Activated naive CD4-positive, alpha-beta T cell treated with Interleukin-2 at 50 U/mL for 16 hours (primary cell): ENCODE measurements at places on chromosomes 7 and 10.

GRCh38 chr7:105269397-105269796 is 119.3 kb downstream of the SRPK2 start:
- no peak for DNase-seq

GRCh38 chr10:15715619-15716227 is 4.0 kb downstream of the ITGA8 start:
- no peak for DNase-seq

DNA sequence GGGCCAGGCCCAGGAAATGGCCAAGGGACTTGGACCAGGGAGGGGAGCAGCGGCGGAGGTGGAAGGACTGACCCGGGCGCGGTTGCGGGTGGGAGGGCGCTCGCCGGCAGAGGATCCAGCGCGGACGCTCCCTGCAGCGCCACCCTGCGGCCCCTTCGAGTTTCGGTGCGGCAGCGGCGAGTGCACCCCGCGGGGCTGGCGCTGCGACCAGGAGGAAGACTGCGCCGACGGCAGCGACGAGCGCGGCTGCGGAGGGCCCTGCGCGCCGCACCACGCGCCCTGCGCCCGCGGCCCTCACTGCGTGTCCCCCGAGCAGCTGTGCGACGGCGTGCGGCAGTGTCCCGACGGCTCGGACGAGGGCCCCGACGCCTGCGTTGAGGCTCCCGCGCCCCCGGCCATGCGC is 16.8 kb upstream of the ZNF467 start:
- peak; percentile 15 for DNase-seq

- no peak for DNase-seq
Measured at GRCh38 chr10:78720091-78720490, 348.7 kb upstream of the ZMIZ1 start.

DNA sequence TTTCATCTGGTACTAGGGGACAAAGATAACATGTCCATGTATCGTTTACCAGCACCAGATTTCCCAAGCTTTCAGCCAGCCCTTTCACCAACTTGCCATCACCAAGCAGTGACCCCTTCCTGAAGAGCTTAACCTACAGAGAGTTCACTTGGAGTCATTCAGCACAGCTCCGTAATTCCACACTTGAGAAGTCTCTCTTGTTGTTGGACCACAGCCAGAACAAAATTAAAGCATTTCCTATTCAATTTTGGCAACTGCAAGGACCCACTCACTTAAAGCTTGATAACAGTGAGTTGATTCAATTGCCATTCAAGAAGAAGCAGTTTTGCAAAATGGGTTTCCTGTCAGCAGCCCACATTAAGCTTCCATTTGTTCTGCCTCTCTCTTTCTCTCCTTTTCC is 88.5 kb upstream of the LRRTM3 start:
- DNase-seq: no peak

DNA sequence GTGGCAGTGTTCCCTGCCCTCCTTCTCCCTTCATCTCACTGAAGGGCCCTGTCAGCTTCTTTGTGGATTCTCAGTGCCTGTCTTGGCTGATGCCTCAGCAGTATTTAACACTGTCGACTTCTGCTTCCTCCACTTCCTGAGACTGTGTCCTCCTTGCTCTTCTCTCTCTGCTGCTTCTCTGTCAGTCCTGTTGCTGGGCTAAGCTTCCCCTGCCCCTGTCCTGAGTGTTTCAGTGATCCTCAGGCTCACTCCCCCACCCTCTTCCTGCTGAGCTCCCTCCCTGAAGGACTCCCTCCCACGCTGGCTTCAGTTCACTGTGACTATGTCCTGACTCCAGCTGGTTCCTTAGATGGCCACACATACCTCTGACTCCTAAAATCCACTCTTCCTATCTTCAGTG is 64.9 kb downstream of the CREM start:
- DNase-seq: no peak

DNA sequence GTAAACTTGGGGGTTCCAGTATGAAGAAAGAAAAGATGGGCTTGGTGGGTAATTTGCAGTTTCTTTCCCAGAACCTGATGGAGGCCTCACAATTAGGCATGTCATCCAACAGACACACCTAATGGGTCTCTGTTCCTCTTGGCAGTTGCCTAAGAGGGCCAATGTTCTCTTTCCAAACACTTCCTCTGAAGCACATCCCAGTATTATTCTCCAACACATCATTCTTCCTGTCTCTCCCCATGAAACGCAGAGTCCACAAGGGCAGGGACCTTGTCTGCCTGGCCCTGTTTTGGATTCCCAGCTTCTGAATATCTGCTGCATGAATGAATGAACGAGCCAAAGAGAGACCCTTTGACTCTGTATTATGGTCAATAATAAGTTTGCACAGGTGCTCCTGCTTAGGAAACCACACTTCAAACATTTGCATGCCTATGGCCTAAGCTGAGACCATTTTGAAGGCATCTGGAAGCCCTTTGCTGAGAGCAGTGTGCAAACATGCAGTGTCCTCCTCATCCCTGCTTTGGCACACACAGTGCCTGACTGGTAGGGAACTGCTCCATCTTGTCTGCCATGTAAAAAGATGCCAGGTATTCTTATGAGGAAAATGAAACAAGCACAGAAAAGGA is 100.9 kb upstream of the CHST15 start:
- no peak for DNase-seq

DNA sequence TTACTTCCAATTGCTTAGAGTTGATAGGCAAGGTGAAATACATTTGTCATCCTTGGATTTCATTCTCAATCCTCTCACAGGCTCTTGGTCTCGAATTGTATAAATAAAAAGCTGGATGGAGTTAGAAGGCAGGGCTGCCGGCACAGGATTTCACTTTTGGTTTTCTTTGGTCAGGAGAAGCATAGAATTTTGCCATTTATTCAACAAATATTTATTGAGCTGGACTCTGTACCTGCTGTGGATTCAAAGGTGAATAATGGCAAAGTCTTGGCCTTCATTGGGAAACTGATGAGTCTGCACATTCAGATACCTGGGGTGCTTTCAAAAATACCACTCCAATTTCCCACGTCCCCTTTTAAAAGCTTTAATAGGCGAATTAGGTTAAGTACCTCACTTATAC is 49.7 kb downstream of the PDK4 start:
- DNase-seq: no peak

DNA sequence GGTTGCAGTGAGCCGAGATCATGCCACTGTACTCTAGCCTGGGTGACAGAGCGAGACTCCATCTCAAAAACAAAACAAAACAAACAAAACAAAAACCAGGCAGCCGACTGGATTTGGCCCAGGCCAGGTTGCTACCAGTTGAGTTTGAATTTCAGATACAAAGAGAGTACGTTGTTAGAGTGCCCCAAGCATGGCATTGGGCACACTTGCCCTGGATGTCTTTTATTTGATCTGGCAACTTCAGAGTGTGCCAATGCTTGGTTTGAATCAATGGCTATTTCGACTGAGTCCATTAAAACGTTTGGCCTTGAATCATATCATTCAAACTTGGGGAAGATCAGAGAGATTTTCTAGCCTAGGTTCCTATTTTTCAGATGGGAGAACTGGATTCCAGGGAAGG is 213.4 kb upstream of the SHH start:
- DNase-seq: no peak

DNA sequence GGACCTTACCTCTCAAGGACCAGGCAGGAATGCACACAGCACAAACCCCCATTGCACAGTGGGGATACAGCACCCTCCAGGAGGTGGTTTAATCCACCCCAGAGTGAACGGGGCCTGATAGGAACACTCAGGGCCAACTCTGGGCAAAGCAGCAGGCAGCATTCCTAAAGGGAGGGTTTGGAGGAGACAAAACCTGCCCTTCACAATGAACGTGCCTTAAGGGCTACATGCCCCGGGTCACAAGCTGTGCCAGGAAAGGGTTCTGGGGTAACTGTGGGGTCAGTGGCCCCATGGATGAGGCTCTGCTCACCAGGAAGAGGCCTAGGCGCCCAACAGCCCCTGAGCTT is 1.1 kb downstream of the GPRIN2 start:
- peak; percentile 1 for DNase-seq

GRCh38 chr7:94907811-94908322 is 473 bp downstream of the PPP1R9A start:
- no peak for DNase-seq

- no peak for DNase-seq
Measured at GRCh38 chr7:43636093-43636492, 53.2 kb downstream of the STK17A start.

DNA sequence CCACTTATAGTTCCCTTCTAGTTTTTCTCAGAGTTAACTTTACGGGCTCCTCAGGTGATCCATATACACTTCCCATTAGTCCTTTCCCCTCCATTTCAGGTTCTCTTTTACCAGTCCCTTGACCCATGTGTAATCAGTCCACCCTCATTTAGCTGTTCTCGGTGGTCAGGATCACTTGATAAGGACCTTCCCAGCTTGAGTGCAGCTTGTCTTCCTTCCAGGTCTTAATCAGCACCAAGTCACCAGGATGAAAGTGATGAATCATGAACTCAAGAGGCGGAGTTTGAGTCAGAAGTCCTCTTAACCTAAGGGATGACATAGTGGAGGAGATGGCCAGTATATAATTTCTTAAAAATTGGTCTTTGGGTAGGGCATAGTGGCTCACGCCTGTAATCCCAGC is 63.1 kb upstream of the CNTNAP2 start:
- no peak for DNase-seq

- DNase-seq: no peak
Measured at GRCh38 chr10:69901628-69902505, 100.2 kb downstream of the COL13A1 start.

GRCh38 chr7:151085691-151086620 is at the start of gene AGAP3:
TSS of gene AGAP3 (plus strand) at chr7:151086475. CDS start at chr7:151086742, 267 bp downstream.
- DNase-seq: peak; percentile 67

DNA sequence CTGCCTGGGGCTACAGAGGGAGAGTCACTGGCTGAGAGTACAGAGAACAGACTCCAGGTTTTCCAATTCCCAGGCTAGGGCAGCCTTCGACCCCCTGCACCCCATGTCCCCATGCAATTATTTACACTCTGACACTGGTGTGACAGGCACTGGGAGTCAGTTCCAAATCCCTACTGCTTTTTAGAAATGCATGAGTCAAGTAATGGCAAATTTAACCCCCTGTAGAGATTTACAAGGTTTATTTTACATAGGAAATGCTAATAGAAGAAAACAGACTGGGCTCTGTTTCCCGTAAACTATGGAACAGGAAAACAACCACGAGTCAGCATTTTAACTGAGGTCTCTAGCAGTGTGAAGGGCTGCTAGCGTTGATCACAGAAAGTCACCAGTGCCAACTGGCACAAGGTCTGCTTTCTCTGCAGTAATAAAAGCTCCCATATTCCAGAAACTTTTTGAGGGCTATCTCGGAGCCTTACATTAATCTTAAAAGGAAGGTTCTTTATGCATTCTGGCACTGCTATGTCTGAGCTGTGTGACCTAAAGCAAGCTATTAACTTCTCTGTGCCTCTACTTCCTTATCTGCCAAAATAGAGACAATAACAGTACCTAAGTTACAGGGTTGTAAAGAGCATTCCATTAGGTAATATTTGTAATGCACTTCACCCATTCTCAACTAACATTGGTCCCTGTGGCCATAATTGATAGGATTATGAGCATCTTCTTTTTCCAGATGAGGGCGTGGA is 28.2 kb downstream of the NOD1 start:
- DNase-seq: no peak

GRCh38 chr10:130745251-130745650 is 566.3 kb downstream of the TCERG1L start:
- no peak for DNase-seq

GRCh38 chr10:130489891-130490290 is 353.7 kb downstream of the GLRX3 start:
- no peak for DNase-seq
